CD4-positive, alpha-beta T cell treated with Interleukin-4 for 1 hour (primary cell): ENCODE measurements at places on chromosomes 5 and 9.

- peak; percentile 81 for DNase-seq
These were observed 12.8 kb upstream of the MTAP start for GRCh38 chr9:21789541-21790037.

DNA sequence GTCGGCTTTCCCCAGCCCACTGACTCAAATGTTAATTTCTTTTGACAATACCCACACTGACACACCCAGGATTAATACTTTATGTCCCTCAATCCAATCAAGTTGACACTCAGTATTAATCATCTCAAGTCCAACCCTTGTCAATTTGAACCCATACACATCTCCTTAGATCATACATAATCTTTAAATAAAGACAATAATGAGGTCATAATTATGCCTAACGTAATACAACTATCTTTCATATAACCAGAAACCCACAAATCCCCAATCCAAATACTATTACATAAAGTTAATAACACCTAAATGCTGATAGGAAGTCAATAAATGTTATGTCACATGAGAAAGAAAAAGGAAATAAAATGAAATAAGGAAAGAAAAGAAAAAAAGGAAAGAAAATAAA is 934.2 kb downstream of the CDH9 start:
- no peak for DNase-seq

DNA sequence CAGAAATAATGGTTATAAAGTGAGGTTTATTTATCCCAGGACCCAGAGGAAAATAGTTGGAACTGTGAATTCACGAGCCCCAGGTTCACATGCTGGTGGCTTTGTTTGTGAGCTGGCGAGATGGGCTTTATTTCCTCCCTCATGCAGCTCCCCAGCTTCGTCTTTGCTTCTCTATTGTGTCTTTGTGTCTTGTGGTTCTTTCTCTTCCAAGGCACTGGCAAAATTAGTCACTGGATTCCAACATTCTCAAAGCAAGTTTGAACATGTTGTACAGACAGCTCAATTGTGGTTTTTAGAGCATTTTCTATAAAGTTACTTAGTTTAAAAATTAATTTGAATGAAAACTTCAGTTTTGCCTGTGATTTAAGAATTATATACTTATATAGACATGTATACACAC is 7.2 kb downstream of the NDUFS6 start:
- DNase-seq = no peak

GRCh38 chr9:69121155-69122081 is 52.7 kb upstream of the TJP2 start:
- peak; percentile 11 for DNase-seq

GRCh38 chr9:109192732-109193361 is 25.8 kb upstream of the FRRS1L start:
- no peak for DNase-seq

GRCh38 chr5:76483433-76483832 is 80.3 kb downstream of the IQGAP2 start:
- DNase-seq = no peak

DNA sequence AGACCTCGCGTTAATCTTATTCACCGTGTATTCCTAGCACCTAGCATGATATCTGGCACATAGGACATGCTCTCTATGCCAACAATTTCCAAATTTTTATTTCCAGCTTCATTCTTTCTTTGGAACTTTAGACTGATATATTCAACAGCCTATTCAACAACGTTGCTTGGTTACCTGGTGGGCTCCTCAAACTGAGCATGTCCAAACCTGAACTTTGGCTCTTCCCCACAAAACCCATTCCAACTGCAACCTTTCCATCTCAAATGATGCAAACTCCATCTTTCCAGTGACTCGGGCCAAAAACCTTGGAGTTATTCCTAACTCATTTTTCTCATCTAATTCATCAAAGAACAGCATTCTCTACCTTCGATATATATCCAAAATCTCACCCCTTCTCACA is 525.2 kb downstream of the AGTPBP1 start:
- DNase-seq = no peak

GRCh38 chr5:50439221-50439620 is 1.9 kb downstream of the EMB start:
- no peak for DNase-seq

- DNase-seq = no peak
These were observed 899.9 kb downstream of the TAF11L14 start for GRCh38 chr5:18534119-18534518.

DNA sequence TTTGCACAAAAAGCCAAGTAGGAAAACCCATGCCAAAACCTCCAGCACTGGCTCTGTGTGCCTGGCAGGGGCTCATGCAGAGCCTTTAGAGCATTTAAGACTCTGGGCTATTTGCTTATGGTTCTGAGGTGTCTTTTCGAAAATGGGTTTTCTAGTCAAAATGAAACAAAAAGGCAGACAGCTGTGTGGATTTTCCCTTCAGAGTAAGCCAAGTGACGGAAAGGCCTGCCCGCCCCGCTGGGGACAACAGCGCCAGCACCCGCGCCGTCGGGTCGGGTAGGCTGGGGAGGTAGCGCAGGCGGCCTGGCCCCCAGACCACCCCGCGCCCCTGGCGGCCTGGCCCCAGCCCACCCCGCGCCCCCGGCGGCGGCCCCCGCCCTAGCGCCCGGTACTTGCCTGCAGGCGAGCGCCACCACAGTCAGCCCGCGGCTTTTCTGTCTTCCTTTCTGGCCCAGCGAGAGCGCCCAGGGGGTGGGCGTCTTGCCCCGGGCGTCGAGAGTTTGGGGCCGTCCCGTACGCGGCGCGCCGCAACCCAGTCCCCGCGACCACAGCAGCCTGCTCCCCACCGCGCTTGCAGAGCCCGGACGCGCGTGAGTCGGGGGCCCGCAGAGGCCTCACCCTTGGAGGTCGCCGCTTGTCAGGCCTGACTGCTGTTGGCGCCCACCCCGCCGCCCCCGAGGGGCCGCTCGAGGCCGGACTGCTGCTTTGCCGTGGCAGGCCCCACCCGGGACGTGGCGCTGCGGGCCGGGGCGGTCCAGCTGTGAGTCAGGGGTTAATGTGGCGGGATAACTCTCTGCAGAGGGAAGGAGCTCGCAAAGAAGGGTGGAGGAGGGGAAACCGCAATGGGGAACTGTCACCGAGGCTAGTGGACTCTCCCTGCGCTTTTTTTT is at the start of gene TICAM2:
TSS of gene TICAM2 (minus strand) at position 779 of the 890 bp plus-strand sequence. CDS start 21,223 bp downstream, outside the sequence.
- DNase-seq = peak; percentile 63

DNA sequence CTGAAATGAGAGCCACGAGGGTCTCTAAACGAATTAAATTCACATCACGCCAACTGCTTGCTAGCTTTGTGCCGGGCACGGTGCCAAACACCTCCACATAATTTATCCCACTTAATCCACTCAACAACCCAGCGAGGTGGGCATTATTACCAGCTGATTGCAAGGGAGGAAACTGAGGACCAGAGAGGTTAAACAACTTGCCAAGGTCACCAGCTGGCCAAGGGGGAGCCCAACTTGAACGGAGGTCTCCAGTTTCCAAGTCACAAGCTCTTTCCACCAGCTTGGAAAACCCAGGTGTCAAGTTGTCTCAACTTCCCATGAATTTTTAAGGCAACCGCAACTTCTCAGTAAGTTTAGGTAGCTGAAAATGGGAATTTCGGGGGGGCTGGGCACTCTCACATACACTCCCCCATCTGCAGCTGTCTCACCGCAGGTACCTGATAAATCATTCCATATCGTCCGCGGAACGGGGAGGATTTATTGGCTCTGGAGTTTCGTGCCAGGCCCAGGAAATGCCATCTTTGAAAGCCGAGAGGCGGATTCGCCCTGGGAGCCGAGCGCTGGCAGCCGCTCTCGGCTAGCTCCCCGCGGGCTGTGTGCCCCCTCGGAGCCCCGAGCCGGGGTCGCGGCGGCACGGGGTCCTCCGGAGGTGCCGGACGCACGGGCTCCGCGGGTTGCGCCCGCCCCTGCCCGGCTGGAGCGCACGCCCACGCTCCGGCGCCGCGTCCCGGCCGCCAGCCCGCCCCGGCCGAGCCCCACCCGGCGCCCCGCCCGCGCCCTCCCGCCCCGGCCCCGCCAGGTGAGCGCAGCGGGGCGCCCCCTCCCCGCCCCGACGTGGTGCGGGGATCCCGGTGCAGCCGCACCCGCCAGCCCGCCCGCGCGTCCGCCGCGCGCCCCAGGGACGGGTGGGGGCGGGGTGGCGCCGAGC is 617 bp downstream of the PTPN3 start:
- no peak for DNase-seq
